Activated naive CD4-positive, alpha-beta T cell treated with anti-CD3 and anti-CD28 coated beads, Interleukin-2, amount 50 U/mL, for 16 hours (primary cell): ENCODE measurements at places on chromosomes 11 and 22.
A peak's percentile ranks its signal among the peaks of the same experiment; 100 is the strongest.

GRCh38 chr11:57728829-57729228 is 12.5 kb upstream of the SELENOH start:
- no peak for DNase-seq

DNA sequence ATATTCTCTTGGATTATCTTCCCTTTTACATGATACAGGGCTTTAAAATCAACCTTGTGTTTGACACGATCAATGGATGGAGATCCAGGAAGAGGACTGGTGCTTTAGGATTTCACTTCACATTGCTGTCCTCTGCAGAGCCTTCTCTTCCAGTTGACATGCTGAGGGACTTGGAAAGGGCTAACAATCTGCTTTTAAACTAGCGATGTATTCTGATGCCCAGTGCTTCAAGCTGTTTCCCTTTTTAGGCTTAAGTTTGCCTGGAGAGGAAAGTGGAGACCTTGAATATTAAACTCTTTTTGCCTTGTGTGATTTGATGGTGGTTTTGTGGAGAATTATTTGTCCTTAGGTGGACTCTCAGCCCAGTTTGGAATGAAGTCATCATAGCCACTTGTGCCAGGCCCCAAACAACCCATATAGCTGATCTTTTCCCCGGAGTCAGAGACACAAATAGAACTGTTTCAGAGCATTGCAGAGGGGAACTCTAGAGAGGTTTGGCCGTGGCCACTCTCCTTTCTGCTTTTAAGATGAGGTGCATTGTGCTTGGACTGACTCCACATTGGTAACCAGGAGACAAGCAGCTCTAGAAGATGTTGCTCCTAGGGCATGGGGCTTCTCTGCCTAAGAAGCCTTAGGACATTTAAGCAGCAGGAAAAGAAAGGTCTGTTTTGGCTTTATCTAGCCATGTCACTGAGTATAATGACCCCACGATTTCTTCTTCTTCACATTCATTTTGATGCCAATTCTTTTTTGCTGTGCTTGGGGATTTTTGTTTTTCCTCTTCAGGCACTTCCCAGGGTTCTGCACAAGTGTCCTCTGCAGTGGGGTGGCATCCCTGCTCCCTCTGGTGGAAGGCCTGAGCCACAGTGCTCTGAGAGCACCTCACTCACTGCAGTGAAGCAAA is 152.8 kb downstream of the NCAM1 start:
- no peak for DNase-seq

GRCh38 chr11:78797559-78797958 is 222.9 kb upstream of the NARS2 start:
- DNase-seq = no peak

DNA sequence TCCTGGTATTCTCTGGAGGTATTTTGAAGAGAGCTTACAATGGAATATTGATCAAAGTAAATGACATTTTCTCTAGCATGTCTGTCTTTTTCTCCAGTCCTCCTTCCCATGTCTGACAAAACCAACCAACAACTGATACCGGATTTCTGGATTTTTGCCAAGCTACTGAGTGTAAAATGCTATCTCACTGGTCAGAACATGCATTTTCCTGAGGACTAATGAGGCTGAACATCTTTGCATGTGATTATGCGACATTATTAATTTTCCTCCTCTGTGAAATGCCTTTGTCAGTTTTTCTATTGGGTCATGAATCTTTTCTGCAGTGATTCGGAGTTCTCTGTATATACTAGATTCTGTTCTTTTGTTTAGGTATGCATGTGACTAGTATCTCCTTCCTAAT is 51.4 kb downstream of the CDON start:
- DNase-seq = no peak

DNA sequence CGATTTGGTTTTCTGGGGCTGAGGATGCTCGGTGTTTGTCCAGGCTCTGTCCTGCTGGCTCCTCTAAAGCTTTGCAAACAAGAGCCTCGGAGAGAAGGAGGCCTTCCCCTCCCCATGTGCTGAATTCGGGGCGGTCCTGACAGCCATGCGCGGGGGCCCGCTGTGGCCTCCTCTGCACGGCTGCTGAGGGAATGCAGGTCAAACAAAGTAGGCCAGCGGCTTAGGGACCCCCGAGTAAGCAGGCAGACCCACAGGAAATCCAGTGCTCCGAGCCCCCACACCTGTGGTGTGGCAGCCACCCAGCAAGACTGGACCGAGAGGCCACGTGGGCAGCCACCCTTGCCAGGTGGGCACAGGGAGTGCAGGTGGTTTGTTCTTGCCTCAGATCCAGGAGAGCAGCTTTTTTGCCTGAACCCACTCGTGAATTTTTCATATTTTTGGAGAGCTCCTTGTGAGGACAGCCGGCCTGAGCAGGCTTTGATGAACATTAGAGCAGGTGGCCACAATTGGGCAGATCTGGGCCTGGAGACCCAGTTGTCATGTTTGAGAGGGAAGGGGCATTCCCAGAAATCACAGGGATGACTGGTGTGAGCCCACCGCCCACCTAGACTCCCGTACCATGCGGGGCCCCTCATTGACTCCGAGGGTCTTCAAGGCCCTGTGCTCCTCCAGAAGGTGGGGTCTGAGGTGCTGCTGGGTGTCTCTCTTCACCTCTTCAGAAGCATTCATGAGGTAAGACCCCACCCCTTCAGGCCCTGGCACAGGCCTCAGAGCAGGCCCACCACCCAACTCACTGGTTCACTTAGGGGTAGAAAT is 43.0 kb upstream of the KCNQ1OT1 start:
- DNase-seq = peak; percentile 8

- no peak for DNase-seq
These were observed 2.9 kb upstream of the TMEM9B start for GRCh38 chr11:8967184-8967583.
